ENCODE measurements at places on chromosomes 2 and 18.

GRCh38 chr2:230900336-230900995, 24.6 kb downstream of the GPR55 start:
- DNase-seq = no peak

DNA sequence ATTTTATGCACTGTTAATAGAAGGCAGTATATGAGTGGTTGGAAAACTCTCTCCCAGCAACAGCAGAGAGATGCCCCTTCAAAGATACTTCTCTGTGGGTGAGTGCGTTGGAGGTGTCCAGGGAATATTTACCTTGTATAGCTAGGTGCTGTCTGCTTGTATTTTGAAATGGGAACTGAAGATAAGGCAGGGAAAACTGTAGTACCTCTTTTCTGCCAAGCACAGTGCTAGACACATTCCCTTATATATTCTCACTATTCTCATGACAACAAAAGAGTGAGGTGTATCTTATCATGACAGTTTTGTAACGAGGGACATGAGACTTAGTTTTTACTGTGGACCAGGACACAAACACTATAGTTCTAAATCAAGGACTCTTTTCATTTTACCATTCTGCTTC, 2.1 kb downstream of the TTC39C start:
- DNase-seq = no peak

GRCh38 chr2:217993817-217994463, 8.9 kb downstream of the TNS1 start:
- peak; percentile 13 for DNase-seq

DNA sequence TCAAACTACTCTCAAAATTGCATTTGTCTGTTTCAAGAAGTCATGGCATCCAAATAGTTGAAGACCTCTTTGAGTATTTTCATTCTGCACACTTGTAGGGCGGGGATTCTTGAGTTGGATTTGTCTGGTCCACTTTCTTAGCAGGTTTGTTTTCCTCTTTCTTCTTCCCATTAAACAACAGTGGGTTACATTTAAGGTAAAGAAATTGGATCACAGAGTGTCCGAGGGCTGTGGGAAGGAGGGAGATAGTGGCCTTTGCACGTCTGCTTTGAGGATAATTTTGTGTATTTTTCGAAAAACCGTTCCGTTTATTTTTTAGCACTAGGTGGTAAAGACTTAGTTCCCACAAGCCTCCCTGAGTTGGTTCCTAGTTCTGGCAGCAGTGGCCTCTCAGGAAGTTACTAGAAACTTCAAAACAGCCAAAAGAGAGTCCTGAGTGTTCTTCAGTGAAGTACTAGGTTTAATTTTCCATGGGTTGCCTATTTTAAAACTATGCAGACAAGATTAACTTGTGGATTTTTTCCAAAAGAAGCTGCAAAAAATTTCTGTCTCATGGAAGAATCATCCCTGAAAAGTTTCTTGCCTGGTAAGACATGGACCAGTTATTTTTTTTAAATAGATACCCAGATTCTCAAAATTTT, 107.9 kb downstream of the CDC42EP3 start:
- DNase-seq = no peak

DNA sequence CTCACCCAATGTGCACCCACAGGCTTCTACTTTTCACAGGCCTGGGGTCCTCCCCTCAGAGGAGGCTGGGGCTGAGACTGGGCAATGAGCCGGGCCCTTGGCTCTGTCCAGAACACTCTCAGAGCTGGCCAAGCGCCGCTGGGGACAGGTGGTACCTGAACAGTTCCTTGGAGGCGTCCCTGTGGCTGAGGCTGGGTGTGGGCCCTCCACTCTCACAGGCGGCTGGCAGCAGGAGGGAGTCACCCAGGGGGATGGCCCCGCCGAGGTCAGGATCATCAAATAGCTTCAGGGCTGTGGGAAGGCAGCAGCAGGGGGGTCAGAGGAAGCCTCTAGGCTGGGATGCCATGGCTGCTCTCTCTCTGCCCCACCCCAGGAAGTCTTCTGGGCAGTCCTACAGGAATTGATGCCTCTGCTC, 27.1 kb downstream of the HS1BP3 start:
- no peak for DNase-seq

- DNase-seq = no peak
These were observed 18.4 kb upstream of the SELENOI start for GRCh38 chr2:26327291-26328272.

- no peak for DNase-seq
These were observed 105.1 kb upstream of the PXDN start for GRCh38 chr2:1849450-1849849.

- DNase-seq = no peak
These were observed 121.6 kb upstream of the NDUFV2 start for GRCh38 chr18:8980918-8981317.

GRCh38 chr2:132372276-132372675, 44.3 kb upstream of the GPR39 start:
- DNase-seq = no peak

GRCh38 chr2:53445383-53446070, 322.1 kb upstream of the CHAC2 start:
- no peak for DNase-seq

DNA sequence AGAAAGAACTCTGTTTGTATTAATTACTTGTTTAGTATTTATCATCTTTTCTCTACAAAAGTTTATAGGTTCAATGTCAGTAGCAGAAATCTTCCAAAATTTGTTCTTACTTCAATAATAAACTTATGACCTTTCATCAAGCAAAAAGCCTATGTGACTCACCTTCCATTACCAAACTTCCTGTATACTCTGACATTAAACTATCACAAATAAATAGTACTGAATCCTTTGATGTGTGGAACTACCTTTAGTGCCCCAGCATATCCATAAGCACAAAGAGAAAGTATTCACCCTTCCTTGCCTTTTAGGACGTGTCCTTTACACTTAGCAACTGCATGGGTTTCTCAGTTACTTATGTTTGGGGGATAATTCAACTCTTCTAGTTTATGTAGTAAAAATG, 166.0 kb downstream of the EHBP1 start:
- DNase-seq = no peak

- no peak for DNase-seq
These were observed 52.0 kb upstream of the HS6ST1 start for GRCh38 chr2:128370468-128371247.

- no peak for DNase-seq
These were observed 35.2 kb downstream of the TMEM163 start for GRCh38 chr2:134683561-134684112.

GRCh38 chr2:386406-387103, 98.7 kb upstream of the ALKAL2 start:
- DNase-seq = no peak

DNA sequence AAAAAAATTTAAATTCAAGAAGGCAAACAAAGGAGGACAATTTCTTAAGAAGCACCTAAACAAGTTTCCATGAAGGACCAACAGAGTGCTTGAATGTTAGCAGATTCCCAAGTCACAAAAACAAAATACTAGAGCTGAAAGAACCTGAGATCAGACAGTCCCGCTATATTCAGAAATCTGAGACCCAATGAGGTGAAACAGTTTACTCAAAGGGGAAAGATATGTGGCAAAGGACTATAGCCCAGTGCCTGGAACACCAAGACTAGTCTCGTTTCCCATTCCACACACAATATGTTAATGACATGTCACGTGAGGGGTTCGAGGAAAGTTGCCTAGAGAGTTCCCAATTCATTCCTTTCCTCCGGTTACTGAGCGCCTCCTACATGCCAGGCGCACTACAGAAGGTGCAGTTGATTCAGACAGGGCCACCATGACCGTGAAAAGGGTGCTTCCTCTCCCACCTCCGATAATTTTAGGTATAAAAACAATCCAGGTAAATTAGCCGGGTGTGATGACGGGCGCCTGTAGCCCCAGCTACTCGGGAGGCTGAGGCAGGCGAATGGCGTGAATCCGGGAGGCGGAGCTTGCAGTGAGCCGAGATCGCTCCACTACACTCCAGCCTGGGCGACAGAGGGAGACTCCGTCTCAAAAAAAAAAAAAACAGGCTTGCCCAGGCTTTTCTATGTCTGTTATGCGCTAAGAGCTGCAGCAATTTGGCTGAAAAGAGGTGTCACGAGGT, 617 bp downstream of the SRBD1 start:
- peak; percentile 0 for DNase-seq

- DNase-seq = no peak
These were observed 67.2 kb upstream of the SATB2 start for GRCh38 chr2:199524689-199525574.

DNA sequence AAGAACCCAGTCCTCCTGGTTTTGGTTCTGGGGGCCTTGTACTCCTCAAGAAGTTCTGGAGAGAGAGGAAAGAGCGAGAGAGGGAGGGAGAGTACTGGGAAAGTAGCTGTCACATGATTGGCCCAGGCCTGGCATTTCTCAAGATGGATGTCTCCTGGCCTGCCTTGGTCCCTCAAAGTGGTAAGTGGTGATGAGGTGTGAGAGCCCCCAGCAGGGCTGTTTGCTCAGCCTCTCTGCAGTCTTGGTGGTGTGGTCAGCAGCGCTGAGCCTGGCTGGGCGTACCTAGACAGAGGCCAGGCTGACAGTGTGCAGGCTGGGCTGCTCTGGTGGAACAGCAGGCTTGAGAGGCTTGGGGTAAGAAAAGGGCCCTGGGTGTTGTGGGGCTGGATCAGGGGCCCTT, 2.5 kb downstream of the SPEG start:
- DNase-seq = no peak

DNA sequence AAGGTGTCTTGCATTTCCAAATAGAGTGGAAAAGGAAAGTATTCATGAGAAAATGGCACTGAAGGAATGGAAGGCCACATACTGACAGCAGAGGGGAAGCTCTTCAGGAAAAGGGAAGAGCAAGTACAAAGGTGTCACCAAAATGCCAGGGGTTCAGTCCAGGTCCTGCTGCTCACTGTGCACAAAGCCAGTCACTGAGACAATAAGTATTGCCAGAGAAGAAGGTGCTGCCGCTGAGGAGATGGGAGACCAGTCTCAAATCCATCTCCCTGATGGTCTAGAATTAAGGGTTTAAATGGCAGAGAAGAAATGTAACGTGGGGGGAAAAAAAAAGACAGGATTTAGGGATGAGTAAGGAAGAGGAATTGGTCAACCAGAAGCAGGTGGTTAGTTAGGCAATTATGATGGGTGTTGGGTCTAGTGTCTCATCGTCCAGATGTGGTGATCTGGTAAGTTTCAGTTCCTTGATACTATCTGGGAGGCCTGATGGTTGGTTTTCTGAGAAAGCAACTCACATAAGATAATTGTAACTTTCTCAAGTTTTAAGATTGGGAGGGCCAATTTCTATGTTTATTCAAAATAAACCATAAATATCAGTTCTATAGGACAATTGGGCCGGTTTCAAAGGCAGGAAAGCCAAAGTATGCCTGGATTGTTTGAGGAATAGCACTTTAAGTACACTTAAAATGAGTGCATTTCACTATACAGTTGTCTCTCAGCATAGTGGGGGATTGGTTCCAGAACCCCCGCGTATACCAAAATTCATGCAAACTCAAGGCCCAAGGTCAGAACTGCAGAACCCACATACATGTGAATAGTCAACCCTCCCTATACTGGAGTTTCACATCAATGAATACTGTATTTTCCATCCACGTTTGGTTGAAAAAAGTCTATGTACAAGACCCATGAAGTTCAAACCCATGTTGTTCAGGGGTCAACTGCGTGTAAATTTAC, 109.1 kb upstream of the DNAJC10 start:
- no peak for DNase-seq

DNA sequence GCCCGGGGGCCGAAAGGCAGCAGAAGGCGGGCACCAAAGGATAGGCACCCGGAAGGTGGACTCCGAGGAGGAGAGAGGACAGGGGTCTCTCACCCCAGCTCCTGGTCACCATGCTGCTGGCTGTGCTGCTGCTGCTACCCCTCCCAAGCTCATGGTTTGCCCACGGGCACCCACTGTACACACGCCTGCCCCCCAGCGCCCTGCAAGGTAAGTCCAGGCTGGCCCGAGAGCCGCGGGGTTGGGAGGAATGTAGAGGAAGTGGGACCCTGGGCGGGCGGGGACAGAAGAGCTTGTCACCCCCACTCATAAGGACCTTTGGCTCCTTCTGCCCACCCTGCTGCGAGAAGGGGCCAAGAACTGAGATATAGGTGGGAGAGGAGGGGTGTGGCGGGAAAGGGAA, 301 bp downstream of the PRSS56 start:
- no peak for DNase-seq

DNA sequence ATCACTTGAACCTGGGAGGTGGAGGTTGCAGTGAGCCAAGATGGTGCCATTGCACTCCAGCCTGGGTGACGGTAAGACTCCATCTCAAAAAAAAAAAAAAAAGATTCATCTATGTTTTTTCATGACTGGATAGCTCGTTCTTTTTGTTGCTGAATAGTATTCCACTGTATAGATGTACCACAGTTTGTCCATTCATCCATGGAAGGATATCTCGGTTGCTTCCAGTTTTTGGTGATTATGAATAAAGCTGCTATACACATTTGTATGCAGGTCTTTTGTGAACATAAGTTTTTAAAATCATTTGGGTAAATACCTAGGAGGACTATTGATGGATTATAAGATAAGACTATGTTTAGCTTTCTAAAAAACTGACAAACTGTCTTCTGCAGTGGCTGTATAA, 90.8 kb downstream of the ACOXL start:
- DNase-seq = no peak

DNA sequence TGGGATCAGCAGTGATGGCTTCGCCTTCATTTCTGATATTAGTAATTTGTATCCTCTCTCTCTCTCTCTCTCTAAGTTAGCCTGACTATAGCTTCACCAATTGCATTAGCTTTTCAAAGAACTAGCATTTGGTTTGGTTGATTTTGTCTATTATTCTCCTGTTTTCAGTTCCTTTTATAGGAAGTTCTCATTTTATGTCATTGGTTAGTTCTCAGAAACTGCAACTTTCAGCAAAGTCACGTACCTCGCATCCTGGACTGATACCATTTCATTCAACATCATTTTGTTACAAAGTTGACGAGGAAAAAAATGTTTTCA, 450.8 kb downstream of the EIPR1 start:
- no peak for DNase-seq

DNA sequence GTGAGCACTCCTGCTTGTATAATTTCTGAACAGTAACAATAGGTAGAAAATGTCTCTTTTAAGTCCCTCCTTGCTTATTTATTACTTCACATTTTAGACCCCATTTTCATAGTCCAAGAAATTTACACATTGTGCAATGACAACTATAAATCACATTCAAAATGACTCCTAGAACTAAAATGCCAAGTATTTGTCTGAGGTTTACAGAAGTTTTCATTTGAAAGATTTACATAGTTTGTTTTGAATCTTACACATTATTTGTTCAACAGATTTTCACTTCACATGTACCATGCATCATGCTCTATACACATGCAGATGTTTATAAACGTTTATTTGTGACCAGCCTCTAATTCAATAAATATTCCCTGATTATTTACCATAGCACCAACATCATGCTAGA, 15.7 kb upstream of the TRIB2 start:
- DNase-seq = no peak

GRCh38 chr2:12928197-12928774, 211.6 kb downstream of the TRIB2 start:
- DNase-seq = no peak

- no peak for DNase-seq
These were observed 103.2 kb downstream of the SLC8A1 start for GRCh38 chr2:40348665-40349064.

- no peak for DNase-seq
These were observed 118.8 kb downstream of the RTN4 start for GRCh38 chr2:54931473-54931872.

All from stimulated activated CD8-positive, alpha-beta memory T cell treated with anti-CD3 and anti-CD28 coated beads, Interleukin-2, amount 100 ng/mL, for 1 hour (primary cell).